Stimulated activated CD8-positive, alpha-beta memory T cell treated with anti-CD3 and anti-CD28 coated beads, Interleukin-4, amount 100 ng/mL, for 4 hours (primary cell): ENCODE measurements at places on chromosomes 12 and 14.

DNA sequence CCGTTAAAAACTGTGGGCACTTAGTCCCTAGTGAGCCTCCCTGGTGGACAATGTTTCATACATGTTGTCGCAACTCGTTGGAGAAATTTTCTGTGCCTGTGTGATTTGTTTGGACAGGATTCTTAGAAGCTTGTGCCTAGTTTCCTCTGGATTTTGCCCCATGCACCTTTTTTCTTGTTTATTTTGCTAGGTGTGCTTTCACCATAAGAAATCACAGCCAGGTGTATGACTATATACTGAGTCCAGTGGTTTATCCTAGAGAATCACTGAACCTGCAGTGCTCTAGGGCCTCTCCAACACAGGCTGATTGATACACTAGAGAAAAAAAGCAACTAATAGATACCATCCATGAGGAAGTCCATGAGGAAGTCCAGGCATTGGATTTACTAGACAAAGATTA is 33.1 kb upstream of the OASL start:
- no peak for DNase-seq

GRCh38 chr12:129665414-129665813 is 238.4 kb downstream of the TMEM132D start:
- no peak for DNase-seq

- DNase-seq, result no peak
Observed at GRCh38 chr12:111451232-111451631, 45.5 kb downstream of the SH2B3 start.

GRCh38 chr12:38153737-38154061 is 162.9 kb upstream of the ALG10B start:
- DNase-seq, result no peak

- DNase-seq, result no peak
Observed at GRCh38 chr14:93732524-93732923, 55.8 kb downstream of the PRIMA1 start.

DNA sequence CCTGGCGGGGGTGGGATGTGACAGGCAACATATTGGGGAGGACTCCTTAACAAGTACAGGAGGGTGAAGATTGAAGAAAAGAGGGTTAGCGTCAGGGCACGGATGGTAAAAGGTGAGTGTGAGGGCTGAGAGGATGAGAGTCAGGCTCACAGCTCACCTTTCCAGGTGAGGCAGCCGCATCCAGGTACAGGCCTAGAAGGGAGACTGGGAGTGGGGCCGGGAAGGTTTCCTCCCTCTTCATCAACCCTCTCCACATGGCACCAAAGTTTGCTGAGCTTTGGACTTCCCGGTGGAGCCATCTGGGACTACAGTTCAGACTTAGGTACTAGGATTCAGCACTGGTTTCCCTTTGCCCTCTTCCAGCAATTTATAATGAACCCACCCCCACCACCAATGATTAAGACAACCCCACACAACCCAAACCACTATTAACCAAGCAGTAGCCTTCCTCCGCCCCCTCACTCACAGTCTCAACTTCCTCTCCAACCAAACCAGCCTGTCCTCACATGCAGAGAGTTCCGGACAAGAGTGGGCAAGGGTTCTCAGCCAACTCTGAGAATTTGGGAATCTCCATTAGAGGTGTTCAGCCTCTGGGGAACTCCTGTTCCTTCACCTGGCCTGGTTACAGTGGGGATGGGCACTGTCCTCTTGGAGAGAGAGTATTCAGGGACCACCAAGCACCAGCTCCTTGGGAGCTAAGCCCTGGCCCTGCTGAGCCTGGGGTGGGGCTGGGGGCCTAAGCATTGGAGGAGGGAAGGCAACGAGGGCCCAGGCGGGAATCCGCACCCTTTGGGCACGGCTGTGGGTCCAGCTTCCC is 2.4 kb upstream of the HOXC4 start:
- no peak for DNase-seq
